ENCODE measurements at places on chromosomes 2 and 18.

- DNase-seq, result no peak
These were observed 520.0 kb upstream of the TCF4 start for GRCh38 chr18:56107821-56108477.

DNA sequence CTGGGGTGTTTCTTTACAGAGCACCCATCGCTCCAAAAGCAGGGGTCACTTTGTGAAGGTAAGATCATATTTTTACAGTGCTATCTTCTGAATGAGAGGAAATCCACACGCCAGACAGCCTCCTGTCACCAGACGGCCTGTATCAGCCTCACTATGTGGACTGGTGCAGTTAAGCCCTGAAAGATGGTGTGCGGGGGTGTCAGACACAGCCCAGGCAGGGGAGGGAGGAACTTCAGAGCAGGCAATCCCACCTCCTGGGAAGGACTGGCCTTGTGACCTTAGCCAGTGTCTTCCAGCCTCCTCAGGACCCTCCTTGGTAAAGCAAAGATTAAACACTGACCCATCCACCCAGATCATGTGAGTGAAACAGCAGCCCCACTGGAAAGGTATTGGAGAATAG, 249.4 kb upstream of the CTAGE1 start:
- DNase-seq, result no peak

GRCh38 chr2:46157072-46157965, 139.9 kb upstream of the EPAS1 start:
- DNase-seq, result no peak

DNA sequence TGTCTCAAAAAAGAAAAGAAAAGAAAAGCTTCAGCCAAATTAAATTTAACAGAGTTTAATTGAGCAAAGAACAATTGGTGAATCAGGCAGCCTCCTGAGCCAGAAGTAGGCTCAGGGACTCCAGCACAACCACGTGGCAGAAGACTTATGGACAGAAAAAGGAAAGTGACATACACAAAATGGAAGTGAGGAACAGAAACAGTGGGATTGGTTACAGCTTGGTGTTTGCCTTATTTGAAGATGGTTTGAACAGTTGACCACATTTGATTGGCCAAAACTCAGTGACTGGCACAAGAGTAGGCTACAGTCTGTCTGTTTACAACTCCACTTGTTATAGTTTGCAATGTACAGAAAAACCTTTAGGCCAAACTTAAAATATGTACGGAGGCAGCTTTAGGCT, 83.1 kb downstream of the SOCS6 start:
- DNase-seq, result no peak

DNA sequence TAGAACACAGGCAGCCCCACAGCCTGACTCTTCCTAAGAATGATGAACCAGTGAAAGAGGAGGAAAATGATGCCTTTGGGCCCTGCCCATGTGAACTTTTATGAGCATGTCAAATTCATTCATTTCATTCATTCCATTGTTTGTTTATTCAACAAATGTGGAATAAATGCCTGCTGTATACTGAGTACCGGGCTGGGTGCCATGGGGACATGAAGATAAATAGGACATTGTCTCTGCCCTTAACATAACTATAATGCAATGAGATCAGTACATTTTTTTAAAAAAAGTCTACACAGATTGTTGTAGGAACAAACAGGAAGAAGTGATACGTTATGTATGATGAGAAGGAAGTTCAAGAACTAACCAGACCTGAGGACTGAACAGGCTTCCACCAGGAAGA, 14.7 kb downstream of the MREG start:
- no peak for DNase-seq

DNA sequence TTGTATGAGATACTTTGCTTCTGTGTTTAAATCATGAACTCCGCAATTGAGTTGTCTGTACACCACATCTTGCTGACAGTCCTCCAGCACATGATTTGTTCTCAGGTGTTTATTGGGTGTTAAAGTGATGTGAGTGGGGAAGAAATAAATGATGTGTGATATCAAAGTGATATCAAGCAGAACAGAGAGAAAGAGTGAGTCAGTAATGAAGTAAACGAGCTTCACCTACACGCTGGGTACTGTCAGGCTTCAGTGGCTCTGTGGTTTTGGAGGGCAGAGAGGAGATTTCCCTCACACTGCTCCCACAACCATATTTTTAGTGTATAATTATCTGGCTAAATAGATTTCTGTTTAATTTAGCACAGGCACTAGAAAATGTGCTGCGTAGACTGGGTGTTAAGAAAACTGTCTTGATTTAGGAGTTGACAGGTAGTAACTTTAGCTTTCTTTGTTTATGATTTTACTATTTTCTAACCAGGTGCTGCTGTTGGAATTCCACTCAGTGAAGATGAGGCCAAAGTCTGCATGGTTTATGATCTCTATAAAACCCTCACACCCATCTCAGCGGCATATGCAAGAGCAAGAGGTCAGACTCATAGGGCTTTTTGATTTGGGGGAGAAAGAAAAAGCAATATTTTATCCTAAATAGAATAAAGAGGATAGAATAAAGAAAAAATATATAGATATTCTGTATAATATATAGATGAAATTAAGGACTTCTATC, 21.2 kb downstream of the ATIC start:
- no peak for DNase-seq

- no peak for DNase-seq
These were observed 156.9 kb upstream of the ITGA6 start for GRCh38 chr2:172270278-172271079.

DNA sequence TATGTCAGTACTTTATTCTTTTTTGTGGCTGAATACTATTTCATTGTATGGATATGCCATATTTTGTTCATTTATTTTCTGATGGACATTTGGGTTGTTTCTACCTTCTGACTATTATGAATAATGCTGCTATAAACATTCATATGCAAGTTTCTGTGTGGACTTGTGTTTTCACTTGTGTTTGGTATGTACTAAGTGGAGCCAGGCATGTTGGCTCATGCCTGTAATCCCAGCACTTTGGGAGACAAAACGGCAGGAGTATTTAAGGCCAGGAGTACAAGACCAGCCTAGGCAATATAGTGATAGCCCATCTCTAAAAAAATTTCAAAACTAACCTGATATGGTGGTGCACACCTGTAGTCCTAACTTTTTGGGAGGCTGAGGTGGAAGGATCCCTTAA, 23.3 kb downstream of the MARCHF7 start:
- DNase-seq, result no peak

GRCh38 chr18:32530947-32531651, 60.4 kb upstream of the GAREM1 start:
- DNase-seq, result no peak

DNA sequence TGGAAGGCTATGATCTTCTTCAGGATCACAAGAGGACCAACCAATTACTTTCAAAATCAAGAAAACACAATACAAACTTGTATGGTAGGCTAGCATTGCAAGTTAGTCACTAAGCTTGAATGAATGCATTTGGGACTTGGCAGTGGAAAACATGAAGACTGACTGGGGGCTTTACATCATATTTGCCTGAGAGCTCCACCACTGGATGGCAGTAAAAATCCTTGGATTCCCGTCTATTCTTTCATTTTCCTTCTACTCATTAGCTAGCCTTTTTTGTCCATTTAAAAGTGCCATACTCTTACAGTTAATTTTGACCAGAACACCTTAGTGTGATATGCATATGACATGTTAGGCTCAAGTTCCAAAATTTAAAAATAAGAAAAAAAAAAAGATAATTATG, 63.5 kb upstream of the RASGRP3 start:
- DNase-seq, result peak; percentile 65
